ENCODE measurements at places on chromosomes 4 and X.
A peak's percentile ranks its signal among the peaks of the same experiment; 100 is the strongest.

DNA sequence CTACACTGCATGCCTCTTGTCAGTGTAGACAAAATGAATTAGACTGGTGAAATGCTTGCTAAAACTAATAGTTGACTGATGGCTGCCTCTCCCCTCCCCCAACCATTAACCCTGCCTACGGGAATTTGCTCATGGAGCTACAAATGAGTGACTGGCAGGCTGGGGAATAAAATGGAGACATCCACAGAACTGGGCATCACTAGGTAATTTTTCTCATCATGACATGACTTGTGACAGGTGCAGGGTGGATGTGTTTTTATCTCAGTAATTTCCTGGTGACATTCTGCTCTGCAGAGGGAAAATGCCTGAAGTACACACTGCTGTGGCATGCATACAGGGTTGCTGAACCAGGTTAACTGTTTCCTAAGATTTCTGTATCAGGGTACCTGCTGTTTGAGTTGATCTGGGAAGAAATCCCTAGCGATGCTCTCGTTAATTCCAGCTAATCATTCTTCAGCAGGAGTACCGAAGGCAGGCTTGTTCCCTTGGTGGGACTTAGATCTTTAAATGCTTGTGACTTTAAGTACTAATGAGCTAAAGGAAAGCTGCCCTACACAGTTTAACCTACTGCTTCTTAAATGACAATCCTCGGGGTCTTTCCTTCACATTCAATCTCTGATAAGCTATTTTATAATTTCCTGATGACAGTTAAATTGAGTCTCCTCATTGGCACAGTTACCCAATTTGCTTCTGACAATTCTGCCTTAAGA lies 376.3 kb upstream of the LCORL start:
- no peak for DNase-seq

DNA sequence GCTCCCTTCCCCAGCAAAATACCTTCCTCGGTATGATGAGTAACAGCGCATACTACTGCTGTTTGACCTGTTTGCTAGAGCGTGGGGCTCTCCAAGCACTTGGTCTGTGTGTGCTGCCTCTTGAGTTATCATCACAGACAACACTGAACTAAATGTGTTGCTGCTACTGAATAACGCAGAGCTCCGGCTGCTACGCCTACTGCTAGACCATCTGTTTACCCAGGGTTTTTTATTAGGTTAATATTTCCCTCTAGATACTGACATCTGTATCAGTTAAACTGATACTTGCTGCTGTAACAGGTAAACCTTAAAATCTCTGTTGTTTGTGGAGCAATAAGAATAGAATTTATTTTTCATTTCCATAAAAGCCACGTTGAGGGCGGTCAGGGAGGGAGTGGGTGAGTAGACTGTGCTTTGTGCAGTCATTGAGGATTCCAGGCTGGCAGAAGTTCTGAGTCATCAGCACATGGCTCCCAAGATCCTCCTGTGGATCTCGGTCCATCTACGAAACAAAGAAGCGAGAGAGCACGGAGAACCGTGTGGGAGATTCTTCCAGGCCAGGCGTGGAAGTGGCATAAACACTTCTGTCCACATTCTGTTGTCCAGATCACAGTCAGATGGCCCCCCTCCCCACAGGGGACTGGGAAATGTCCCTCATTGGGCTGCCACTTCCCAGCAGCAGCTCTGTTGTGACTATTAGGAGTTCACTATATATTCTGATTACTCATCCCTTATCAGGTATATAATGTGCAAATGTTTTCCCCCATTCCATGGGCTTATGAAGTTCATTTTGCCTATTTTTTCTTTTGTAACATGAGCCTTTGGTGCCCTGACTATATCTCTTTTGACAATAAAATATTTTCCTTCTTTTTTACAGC lies 14.1 kb downstream of the GRK4 start:
- no peak for DNase-seq

DNA sequence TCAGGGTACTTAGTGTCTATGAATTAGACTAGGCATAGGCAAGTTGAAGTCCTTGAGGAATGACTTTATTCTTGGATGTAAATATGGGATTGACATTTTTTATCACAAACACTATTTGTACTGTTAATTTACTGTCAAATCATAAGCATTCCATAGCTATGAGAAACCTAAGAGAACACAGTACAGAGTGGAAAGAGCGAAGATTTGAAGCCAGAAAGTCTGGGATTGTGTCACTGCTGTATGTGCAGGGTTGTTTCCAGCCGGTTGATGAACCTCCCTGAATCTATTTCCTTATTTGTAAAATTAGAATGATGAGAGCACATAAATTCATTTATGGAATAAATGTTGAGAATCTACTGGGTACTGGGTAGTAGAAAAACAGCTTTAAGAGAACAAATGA lies 14.4 kb upstream of the KLHL5 start:
- DNase-seq, result no peak

GRCh38 chrX:78753571-78753970 lies 6.1 kb downstream of the LPAR4 start:
- DNase-seq, result no peak

DNA sequence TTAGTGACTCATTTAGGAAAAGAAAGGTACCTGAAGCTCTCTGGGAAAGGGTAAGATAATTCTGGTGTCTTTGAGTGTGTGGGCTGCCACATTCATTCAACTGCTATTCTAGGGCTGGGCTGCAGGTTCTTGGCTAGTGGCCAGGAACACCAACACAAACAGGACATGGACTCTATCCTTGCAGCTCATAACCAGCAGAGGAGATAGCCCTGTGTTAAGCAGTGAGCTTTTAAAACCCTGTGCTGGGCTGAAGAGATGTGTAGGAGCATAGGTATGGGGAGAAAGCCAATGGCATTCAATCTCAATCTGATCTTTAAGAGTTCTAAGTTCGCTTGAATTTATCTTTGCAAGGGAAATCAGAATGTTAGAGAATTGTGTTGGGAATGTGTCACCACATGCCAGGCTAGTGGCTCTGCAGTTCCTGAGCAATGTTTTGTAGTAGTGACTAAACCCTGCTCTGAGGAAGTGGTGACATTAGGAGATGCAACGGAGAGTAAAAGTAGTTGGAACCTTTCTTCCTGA lies 39.2 kb downstream of the SGMS2 start:
- no peak for DNase-seq

DNA sequence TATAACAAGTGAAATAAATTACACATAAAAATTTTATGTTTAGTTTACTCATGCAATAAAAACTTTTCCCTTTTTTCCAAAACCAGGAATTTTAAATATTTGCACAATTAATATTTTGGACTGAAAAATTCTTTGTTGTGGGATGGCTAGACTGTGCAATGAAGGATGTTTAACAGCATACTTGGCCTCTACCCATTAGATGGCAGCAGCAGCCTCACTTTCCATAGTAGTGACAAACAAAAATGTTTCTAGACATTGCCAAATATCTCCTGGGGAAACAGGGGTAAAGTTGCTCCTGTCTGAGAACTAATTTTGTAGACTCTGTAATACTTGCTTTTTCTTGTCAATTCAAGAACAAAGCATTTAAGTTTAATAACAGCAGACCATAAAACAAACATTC lies 49.8 kb downstream of the SCLT1 start:
- peak; percentile 4 for DNase-seq

- no peak for DNase-seq
These were observed 938.1 kb downstream of the FAM133A start for GRCh38 chrX:94612140-94612539.
